HT-29 (cell line): ENCODE measurements at places on chromosomes 2 and 18. TPM values are rescaled to one million over a fixed set of nuclear protein-coding genes. Genes with fewer than 3 reads are reported as not detected.

ALKAL2 gene
- total RNA-seq: not detected in 2 replicates

DNA sequence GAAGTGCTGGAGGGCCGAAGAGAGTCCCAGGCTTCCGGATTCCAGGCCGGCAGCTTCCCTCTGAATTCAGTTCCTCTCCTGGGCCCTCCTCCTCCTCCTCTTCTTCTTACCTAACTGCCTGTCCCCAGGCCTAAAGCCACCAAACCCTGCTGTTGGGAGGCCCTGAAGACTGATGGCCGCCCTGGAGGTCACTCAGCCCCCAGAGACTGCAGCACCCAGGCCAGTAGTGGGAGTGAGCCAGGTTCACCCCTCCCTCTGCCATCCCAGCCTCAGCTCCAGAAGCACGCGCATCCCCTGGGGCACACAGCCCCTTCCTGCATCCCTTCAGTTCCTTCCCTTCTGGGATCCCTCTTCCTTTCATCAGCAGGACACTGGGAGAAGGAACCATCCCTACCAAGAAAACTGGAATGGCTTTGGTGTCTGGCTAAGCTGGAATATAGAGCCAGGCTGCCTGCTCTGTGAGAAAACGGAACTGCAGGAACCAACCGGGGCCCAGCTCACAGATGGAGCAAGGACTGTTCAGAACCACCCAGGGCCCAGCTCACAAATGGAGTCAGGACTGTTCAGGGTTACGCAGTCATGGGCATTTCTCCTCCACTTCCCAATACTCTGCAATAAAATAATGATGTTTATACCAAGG is 127.4 kb downstream of the NDUFA10 start:
- DNase-seq: no peak

GRCh38 chr18:2513616-2514015 is 57.7 kb downstream of the METTL4 start:
- no peak for DNase-seq

- peak; percentile 55 for DNase-seq
Measured at GRCh38 chr2:122136056-122136455, 380.6 kb downstream of the TSN start.

DNA sequence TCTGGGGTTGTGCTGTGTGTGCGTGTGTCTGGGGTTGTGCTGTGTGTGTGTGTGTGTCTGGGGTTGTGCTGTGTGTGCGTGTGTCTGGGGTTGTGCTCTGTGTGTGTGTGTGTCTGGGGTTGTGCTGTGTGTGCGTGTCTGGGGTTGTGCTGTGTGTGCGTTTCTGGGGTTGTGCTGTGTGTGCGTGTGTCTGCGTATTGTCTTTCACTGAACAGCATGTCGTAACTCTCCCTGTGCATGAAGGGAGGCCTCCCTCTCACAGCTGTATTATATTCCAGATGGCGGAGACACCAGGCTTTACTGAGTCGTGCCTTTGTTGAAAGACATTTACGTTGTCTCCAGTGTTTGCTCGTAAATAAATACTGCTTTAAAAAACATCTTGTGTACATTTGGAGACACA is 5.9 kb downstream of the ACKR3 start:
- no peak for DNase-seq

DNA sequence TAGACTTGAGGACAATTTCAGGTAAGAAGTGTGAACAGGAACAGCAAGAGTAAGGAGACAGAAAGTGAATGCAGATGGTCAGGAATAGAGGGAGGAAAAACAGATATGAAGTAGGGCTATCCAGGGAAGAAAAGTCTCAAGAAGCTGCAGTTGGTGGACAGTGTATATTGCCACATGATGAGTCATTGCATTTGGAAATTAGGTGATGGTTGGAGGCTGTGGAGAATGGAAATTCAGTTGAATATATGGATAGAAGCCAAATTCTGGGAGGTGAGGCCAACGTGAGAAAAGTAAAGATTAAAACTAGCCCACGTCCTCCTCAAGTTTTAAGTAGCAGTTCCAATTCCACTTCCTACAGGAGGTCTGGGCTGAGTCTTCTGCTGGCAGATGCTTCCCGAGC is 158.4 kb downstream of the UBE2E3 start:
- DNase-seq: no peak

CTLA4 gene
- not detected in 2 replicates for total RNA-seq

DNA sequence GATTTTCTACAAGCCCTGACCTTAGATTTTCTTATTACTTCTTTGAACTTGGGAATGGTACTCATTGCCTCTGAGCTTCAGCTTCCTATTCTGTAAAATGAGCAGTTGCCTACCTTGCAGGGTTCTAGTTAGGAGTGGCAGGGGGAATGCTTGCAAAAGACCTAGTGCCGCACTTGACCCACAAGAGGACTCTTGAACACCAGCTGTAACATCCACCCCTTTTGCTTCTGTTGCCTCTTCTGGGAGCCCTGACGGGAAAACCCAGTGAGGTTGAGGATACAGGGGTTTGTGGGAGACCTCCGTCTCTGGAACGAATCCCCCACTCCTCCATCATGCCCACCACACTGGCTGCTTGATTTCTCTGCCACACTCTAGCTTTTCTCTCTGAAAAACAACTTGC is 27.1 kb upstream of the LBH start:
- DNase-seq: no peak

DNA sequence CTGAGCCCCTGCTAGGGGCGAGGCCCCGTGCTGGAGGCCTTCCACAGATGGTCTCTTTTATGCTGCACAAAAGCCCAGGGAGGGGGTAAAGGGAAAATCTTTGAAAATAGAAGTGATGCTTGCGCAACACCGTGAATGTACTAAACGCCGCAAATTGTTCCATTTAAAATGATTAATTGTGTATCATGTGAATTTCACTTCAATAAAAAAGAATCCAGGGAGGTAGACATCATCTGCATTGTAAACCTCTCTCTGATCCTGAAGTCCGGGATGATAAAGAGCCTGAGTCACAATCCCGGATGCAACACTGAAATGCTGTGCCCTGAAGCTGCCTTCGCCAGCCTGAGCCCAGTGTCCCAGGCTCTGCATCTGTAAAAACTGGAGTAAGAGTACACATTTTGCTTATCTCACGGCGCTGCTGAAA is 107.7 kb upstream of the PPP1CB start:
- peak; percentile 68 for DNase-seq
